ENCODE measurements at places on chromosomes 6 and 20. TPM values are rescaled to one million over a fixed set of nuclear protein-coding genes. Genes with fewer than 3 reads are reported as not detected.

MAP7 gene
- polyA plus RNA-seq = 1.1 TPM

DEFB112 gene
- not detected for polyA plus RNA-seq

DST gene
- polyA plus RNA-seq = 139 TPM

XKR7 gene
- not detected for polyA plus RNA-seq

GPLD1 gene
- 0.18 TPM for polyA plus RNA-seq

All from heart left ventricle (tissue), 16 donors.